IMR-90 (cell line): ENCODE measurements at places on chromosomes 3 and 15.
A peak's percentile ranks its signal among the peaks of the same experiment; 100 is the strongest.

- H3K4me3 ChIP-seq: no peak overlapping the region
- H3K36me3 ChIP-seq: no peaks in the 10 kb centered on the region
- 0 out of 2 replicates have a peak overlapping the region, but pooled peaks have one; percentile 25 for H3K27ac ChIP-seq
- peaks cover 6% of the 10 kb centered on the region for H3K4me1 ChIP-seq
- DNase-seq: peak; percentile 94
- H3K27me3 ChIP-seq: no peaks in the 10 kb centered on the region
Observed at GRCh38 chr15:43958861-43959330, 132.1 kb downstream of the WDR76 start.

GRCh38 chr3:2897821-2898220, 212.4 kb downstream of the IL5RA start:
- no peaks in the 10 kb centered on the region for H3K27me3 ChIP-seq
- DNase-seq: no peak

- H3K4me3 ChIP-seq: no peak overlapping the region
- peaks cover 15% of the 10 kb centered on the region for H3K36me3 ChIP-seq
- H3K4me1 ChIP-seq: peaks cover 3% of the 10 kb centered on the region
- no peak for DNase-seq
- no peaks in the 10 kb centered on the region for H3K27me3 ChIP-seq
Observed at GRCh38 chr3:71012971-71013370, 570.6 kb downstream of the FOXP1 start.

- no peak for DNase-seq
- no peaks in the 10 kb centered on the region for H3K4me1 ChIP-seq
- no peak overlapping the region for H3K27ac ChIP-seq
- H3K4me3 ChIP-seq: no peak overlapping the region
- no peaks in the 10 kb centered on the region for H3K36me3 ChIP-seq
Observed at GRCh38 chr3:112757197-112757596, 89.5 kb downstream of the CD200R1L start.

DNA sequence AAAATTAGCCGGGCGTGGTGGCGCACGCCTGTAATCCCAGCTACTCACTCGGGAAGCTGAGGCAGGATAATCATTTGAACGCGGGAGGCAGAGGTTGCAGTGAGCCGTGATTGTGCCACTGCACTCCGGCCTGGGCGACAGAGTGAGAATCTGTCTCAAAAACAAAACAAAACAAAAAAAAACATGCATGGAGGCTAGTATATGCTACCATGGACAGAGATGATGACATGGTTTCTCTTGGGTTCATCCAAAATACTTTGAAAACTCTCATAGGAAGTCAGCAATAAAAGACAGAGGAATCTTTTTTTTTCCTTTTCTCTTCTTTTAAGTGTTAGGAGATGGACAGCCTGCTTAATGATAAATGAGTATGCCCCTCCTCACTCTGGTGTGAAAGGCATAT, 137.7 kb upstream of the MB21D2 start:
- H3K27me3 ChIP-seq: 0 out of 2 replicates have a peak, but pooled peaks cover 3% of the 10 kb centered on the region
- no peak overlapping the region for H3K4me3 ChIP-seq
- no peaks in the 10 kb centered on the region for H3K36me3 ChIP-seq
- no peak for DNase-seq
- H3K27ac ChIP-seq: no peak overlapping the region

DNA sequence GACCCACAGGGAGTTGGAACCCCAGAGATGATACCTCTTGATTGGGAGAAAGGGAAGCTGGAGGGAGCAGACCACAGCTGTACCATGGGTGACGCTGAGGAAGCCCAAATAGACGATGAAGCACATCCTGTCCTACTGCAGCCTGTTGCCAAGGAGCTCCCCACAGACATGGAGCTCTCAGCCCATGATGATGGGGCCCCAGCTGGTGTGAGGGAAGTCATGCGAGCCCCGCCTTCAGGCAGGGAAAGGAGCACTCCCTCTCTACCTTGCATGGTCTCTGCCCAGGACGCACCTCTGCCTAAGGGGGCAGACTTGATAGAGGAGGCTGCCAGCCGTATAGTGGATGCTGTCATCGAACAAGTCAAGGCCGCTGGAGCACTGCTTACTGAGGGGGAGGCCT, 201.1 kb downstream of the AKAP13 start:
- no peak for DNase-seq
- peaks cover 27% of the 10 kb centered on the region for H3K36me3 ChIP-seq
- H3K4me3 ChIP-seq: no peak overlapping the region
- H3K27me3 ChIP-seq: no peaks in the 10 kb centered on the region
- no peak overlapping the region for H3K27ac ChIP-seq

GRCh38 chr15:51738553-51738952, 1.1 kb upstream of the LYSMD2 start:
- no peak for DNase-seq
- H3K4me3 ChIP-seq: no peak overlapping the region
- no peak overlapping the region for H3K27ac ChIP-seq
- no peaks in the 10 kb centered on the region for H3K36me3 ChIP-seq

GRCh38 chr3:131260525-131260924, 121.0 kb upstream of the NUDT16 start:
- no peak overlapping the region for H3K27ac ChIP-seq
- no peaks in the 10 kb centered on the region for H3K27me3 ChIP-seq
- H3K4me1 ChIP-seq: no peaks in the 10 kb centered on the region
- H3K36me3 ChIP-seq: no peaks in the 10 kb centered on the region
- no peak overlapping the region for H3K4me3 ChIP-seq
- DNase-seq: no peak

GRCh38 chr15:100879061-100879463, 569 bp upstream of the ALDH1A3 start:
- no peak overlapping the region for H3K27ac ChIP-seq
- no peaks in the 10 kb centered on the region for H3K36me3 ChIP-seq
- peak overlapping the region; percentile 63 for H3K4me3 ChIP-seq
- H3K27me3 ChIP-seq: peaks cover 69% of the 10 kb centered on the region

DNA sequence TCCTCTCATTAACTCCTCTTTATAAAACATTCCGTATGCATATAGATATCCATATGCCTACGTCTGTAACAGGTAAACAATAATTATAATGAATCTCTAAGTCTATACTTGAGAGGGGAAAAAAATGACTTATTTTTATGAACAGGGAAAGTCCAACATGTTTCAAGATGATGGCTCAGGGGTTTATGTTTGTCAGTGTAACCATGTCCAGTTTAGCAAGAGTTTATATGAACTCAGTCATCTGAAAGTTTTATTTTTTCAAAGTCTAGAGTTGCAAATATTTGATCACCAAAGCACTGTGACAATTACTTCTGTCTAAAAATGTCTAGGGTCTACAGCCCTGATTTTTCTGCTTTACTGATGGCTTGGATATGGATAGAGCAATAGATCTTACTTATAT, 559.4 kb upstream of the KCNMB2 start:
- H3K27me3 ChIP-seq: no peaks in the 10 kb centered on the region

DNA sequence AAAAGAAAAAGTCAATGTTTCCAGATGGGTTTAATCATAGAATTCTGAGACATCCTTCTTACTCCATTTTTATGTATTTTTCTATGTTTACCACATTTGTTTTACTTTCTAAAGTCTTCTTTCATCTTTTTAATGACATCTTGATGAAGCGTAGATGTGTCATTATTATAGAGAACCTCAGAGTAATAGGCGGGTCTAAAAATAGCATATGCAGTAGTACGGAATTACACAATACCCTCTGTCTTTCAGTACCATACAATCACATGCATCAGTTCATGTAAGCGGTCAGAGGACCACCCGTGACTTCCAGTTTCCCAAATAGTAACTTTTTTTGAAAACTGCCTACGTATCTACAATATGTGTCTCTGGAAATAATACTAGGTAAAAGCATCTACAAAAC, 224.0 kb downstream of the PLOD2 start:
- no peaks in the 10 kb centered on the region for H3K36me3 ChIP-seq
- H3K27ac ChIP-seq: no peak overlapping the region
- no peaks in the 10 kb centered on the region for H3K27me3 ChIP-seq
- DNase-seq: no peak
- H3K4me3 ChIP-seq: no peak overlapping the region
